ENCODE measurements at places on chromosomes 2 and 18. TPM values are rescaled to one million over a fixed set of nuclear protein-coding genes. Genes with fewer than 3 reads are reported as not detected.

Gene TMEM182
- 5.0 TPM for polyA plus RNA-seq

Gene HES6
- polyA plus RNA-seq: 1.0 TPM

Gene NYAP2
- polyA plus RNA-seq: not detected

Gene CDH19
- not detected for polyA plus RNA-seq

DNA sequence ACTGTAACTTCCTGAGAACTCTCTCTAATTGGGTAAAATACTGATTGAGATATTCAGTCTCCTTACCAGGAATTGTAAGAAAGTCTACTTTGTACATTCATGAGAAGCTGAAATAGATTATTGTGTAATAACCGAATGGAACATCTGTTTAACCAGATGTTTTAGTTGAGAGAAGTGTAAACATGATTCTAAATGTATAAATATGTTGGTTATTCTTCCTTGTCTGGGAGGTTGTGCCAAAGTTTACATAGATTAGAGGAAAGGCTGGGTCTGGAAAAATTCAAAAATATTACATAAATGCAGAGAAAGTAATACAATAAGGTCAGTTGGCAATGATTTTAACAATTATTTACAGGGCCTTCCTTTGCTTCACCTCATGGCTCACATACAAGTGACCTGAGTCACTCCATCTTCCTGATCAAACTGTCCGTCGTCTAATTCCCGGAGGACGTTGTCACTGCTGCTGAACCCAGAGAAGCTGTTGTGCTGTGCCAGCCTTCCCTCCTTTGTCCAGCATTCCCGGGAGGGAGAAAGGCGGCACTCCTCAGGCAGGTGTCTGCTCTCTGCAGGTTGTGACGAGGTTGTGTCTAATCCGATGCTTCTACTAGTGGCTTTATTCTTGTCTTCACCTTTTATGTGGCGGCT is 55.9 kb downstream of the MOB4 start:
- DNase-seq: no peak

GRCh38 chr2:70340761-70341476 is 39.1 kb upstream of the FAM136A start:
- DNase-seq: no peak

- DNase-seq: no peak
These were observed 256.1 kb downstream of the CDH2 start for GRCh38 chr18:27920836-27921235.

DNA sequence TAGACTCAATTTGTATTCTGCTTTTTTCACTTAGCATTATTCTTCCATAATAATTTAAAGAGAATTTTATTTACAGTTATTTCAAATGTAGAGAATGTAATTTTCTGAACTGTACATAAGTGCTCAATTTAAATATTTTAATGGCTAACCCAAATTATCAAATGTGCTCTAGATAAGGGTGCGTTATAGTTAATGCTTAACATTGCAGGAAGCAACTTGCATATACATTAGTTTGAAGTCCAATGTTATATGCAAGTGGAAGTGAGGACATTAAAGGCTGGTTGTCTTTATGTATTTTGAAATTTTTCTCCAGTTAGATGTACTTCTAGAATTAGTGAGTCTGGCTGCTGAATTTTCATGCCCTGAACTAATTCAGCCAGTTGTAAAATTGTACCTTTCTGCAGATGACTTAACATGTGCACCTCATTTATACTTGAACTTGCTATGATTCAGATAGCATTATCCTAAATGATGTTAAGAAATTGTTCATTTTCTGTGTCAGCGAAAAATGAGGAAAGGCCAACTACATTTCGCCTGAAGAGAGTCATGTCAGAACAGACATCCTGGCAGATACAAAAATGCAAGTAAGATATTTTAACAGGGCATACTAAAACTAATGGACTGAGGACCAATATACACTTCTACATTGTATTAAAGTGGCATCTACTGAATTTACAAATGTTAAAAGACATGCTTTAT is 59.2 kb upstream of the GAREM1 start:
- no peak for DNase-seq

- DNase-seq: no peak
These were observed 92.9 kb downstream of the SH3BP4 start for GRCh38 chr2:235044501-235045271.

- DNase-seq: no peak
These were observed 115.2 kb upstream of the FOSL2 start for GRCh38 chr2:28277466-28277865.

GRCh38 chr2:100527440-100528015 is 35.3 kb upstream of the PDCL3 start:
- DNase-seq: no peak

GRCh38 chr18:4017480-4017879 is 437.6 kb downstream of the DLGAP1 start:
- DNase-seq: no peak

DNA sequence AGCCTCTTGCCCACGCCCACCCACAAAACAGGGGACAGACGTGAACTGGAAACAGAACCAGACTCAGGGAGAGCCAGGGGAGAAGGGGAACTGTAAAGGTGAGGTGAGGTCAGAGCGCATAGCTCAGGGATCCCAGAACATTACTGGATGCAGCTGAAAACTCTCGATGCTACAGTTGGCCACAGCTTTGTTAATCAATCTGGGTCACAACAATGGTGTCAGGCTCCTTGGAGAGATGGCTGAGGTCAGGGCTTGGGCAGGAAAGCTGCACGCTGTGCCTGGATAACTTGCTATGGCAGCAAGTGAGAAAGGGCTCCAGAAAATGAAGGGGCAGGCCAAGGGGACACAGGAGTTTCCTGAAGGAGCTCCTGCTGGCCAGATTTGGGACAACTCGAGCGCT is 263.3 kb downstream of the TFCP2L1 start:
- no peak for DNase-seq
